Fibroblast of skin of abdomen (primary cell): ENCODE measurements at places on chromosomes 12 and 14.

- no peak for DNase-seq
These were observed 122.7 kb downstream of the SINHCAF start for GRCh38 chr12:31203261-31203660.

DNA sequence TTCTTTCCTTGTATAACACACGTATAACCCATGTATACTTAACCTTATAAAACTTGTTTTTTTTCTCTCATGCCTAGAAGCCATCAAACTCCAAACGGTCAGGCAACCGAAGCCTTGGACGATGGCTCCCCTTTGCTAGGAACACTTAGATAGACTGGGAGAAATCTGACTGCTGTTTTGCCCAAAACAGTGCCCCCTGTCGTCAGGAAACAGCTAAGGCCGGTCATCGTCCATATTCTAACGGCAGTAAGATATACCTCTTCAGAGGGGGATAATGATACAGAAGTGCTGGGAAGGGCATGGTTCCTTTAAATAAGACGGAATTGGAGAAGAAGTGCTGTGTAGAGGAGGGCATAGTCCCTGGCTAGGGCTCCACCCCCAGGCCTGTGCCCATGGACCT lies 130.5 kb downstream of the SLC41A2 start:
- DNase-seq: no peak

DNA sequence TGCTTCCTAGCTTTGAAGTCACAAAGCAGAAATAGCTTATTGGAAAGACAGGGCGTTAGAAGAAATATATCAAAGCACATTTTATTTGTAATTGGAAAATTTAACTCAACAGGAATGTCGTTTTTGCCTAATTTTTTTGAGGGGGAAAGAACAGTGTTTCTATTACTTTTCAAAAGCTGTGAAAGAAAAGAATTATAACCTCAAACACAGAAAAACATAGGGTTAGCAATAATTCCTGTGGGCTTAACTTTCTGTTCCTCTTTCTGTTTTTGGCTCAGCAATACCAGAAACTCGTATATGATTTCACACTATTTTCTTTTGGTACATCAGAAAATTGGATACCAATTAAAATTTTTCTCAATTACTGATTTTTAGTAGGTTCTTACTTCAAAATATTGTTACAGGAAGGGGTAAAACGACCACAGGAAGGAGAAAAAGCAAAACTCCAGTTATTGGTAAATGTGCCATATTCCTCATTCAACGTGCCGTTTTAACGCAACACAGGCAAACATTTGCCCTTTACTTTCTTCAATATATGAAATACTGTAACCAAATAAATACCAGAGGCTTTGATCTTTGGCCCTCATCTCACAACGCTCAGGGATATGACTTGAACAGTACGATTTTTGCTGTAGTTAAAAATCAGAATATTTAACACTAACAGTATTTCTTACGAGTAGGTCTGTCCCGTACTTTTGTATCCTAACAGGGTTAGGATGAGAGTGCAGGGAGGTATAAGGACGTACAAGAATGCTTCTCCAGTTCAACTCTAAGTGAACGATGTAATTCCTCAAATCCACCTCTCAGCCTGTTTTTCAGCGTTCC lies 1.3 kb upstream of the RNU6-7 start:
- no peak for DNase-seq

GRCh38 chr12:9897535-9897934 lies 16.2 kb downstream of the KLRF2 start:
- no peak for DNase-seq

DNA sequence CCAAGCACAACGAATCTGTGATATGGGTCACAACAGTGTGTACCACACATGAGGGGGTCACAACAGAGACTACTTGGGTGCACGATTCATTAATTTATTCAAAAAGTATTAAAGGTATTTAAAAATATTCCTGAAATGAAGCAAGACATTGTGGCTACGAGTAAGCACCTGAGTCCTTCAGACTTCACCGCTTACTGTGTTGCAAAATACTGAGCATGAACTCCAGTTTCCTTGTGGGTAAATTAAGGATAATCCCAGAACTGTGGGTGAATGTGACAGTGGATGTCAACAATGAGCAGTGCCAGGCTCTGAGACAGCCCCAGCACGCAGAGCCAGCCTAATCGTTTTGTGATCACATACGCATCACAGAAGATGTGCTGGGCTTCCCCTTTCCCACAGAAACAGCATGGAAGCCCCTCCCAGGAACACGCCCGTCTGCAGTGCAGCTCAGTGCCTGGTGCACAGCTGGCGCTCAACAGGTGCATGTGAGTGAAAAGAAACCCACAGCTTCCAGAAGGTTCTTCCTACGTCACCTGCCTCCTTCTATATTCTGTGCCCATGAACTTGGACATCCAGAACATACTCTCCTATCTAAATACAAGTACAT lies 29.1 kb downstream of the CDC42BPB start:
- DNase-seq: no peak

DNA sequence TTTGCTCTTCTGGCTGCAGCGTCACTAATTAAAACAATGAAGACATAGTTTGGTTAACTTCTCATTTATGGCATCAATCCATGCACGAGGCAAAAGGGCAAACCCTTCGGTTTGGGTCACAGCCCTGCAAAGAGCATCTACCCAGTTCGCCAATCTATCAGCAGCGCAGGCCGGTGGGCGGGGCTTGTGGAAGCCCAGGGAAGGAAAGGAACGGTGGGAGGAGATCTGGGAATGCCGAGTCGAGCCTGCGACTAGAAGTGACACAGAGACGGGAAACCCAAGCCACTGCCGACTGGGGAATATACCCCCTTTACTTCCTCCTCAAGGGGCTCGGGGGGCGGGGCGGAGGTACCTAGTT lies 466 bp downstream of the KICS2 start:
- DNase-seq: peak; percentile 80
